Natural killer cell treated with Interleukin-12 subunit alpha and Interleukin-12 subunit beta and Interleukin-15 and Interleukin-18, amount 100 ng/mL, for 72 hours (primary cell): ENCODE measurements at places on chromosomes 7 and 10. TPM values are rescaled to one million over a fixed set of nuclear protein-coding genes. Genes with fewer than 3 reads are reported as not detected.

- DNase-seq = no peak
These were observed 51.3 kb upstream of the PIK3CG start for GRCh38 chr7:106813705-106814305.

GRCh38 chr7:105841866-105842265, 34.5 kb downstream of the ATXN7L1 start:
- DNase-seq = no peak

The CTAGE6 gene
- total RNA-seq = 2.8 TPM

GRCh38 chr10:43040482-43041256, 36.2 kb upstream of the RET start:
- DNase-seq = no peak

DNA sequence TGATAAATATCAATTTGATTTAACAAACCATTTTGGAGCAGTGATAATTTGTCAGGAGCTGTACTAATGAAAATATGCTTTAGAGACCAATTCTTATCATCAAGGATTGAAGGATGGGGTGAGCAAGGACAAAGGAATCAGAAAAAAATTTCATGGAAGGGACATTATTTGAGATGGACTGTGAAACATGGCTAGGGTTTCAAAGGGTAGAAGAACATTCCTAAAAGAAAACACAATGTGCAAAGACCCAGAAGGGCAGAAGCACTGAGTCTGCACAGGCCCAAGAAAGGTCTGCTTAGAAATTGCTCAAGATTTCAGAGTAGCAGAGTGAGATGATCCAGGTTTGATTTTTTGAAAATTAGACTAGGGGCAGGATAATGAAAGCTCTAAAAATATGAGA, 174.5 kb downstream of the LRRN3 start:
- no peak for DNase-seq

The ZNF862 gene
- 19.1 TPM for total RNA-seq
